Amygdala (tissue), 56 donors: ENCODE measurements at places on chromosomes 11 and 22.

DNA sequence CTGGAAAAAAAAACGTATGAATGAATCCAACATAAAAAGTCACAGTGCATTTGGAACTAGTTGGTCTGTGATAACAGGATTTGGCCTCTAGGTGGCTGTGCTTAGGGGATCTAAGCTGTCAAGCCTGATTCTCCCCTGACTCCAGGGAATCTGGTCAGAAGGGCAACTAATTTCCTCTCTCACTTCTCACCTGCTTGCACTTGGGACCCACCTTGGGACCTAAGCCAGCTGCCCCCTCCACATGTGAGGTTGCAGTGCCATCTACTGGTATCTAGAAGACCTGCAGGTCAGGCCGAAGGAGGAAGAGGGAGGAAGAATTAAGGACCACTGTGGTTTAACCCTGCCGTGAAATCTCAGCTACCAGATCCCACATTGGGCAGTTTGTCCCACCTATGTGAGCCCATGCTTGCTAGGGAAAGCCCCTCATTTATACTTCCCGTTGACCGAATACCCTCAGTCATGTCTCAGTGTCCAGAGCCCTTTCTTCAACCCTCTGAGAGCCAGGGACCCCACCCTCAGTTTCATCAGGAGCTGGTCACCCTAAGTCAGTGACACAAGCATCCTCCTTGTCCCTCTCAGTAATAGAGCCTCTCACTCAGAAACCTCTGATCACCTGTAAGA, 33.2 kb upstream of the CAVIN3 start:
- DNase-seq = peak; percentile 4

DNA sequence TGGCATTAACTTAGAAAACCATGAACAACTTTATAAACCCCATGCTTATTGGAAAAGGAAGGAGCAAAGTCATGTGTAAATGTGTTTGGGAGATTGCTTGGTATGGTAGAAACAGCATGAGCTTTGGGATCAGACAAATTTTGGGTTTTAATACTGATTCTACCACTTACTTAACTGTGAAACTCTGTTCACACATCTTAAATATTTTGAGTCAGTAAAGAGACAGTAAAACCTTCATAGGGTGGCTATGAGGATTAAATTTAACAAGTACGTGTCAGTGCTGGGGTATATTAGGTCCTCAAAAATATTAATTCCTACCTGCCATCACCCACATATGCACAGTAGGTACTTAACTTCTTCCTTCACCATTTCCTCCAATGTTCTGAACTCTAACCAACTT, 96.5 kb downstream of the CD44 start:
- no peak for DNase-seq

DNA sequence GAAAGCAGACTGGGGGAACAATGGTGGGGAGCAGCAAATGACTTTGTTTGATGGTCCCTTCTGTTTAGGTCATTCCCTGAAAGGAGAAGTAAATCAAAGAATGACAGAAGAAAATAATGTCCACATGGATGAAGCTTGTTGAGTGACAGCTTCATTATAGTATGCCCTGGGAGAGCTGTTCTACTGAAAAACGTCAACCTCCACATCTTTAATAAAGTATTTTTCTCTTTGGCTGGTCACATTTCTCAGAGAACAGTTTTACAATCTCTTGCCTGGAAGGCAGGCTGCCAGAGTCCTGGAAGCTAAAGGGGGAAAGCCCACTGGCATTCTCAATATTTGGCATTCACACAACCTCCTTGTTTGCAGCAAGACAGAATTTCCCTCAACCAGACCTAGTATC, 287.9 kb downstream of the SWAP70 start:
- DNase-seq = no peak

- no peak for DNase-seq
Observed at GRCh38 chr22:42320443-42321416, 50.3 kb upstream of the TCF20 start.

GRCh38 chr11:130037058-130037457, 32.6 kb upstream of the APLP2 start:
- DNase-seq = no peak
